ENCODE measurements at places on chromosomes 6 and 20.
A peak's percentile ranks its signal among the peaks of the same experiment; 100 is the strongest.

DNA sequence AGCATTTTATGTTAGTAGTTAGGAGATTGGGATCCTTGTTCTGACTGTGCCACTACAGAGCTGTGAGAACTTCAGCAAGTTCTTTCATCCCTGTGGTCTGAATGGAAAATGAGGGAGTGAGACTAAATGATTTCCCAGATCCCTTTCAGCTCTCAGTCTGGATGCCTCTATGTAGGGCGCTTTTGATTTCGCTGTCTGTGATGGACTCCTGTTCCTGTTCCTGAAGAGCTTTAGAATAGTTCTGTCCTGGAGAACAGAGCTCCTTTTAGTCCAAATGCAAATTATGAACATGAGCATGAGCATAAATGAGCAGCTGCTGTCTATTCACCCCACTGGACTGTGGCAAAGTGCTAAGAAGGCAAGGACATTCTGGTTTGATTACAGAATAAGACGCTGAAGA is 61.4 kb upstream of the NT5E start:
- no peaks in the 10 kb centered on the region for H3K36me3 ChIP-seq
- H3K27ac ChIP-seq, result no peak overlapping the region
- no peaks in the 10 kb centered on the region for H3K4me1 ChIP-seq
- DNase-seq, result no peak
- H3K27me3 ChIP-seq, result peaks cover 15% of the 10 kb centered on the region

DNA sequence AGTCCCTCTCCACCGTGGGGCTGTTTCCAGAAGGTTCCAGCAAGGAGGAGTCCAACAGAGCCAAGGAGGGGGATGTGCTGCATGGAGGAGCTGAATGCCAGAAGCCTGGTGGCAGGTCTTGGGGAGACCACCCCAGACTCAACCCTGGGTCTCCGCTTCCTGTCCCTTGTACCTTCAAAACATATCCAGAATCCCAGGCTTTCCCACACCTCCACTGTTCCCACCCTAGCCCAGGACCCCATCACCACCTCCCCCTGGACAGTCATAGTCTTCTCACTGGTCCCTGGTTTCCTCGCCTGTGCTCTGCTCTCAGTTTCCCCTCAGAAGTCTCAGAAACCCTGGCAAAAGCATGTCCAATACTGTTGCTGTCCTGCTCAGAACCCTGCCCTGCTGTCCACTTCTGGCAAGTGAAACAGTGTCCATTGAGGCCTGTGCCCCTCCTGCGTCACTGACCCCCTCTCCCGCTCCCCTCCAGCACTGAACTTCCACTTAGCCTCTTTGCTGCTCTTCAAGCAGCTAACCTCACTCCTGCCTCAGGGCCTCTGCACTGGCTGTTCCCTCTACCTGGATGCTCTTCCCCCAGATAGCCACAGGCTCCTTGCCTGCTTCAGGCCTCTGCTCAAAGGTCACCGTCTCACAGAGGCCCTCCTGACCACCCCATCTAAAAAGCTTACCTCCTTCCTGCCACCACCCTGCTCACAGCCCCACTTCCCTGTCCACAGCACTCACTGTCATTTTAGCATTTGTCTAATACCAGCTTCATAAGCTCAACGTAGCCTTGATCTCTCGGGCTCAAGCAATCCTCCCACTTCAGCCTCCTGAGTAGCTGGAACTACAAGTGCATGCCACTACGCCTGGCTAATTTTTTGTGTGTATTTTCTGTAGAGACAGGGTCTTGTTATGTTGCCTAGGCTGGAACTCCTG is 169.2 kb downstream of the GRM4 start:
- H3K27ac ChIP-seq, result peak overlapping the region; percentile 2
- H3K4me3 ChIP-seq, result peak overlapping the region; percentile 47
- peaks cover 24% of the 10 kb centered on the region for H3K4me1 ChIP-seq
- peaks cover 61% of the 10 kb centered on the region for H3K27me3 ChIP-seq
- DNase-seq, result no peak
- H3K36me3 ChIP-seq, result no peaks in the 10 kb centered on the region

DNA sequence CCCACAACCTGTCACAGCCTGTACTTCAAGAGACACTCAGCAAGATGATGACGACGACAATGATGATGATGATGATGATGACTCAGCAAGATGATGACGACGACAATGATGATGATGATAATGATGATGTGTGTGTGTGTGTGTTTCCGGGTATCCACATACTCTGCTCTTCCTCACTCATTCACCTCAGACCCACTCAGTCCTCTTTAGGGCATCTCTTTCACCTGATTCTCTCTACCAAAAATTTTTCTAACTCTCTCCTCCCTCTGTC is 1.2 kb upstream of the EIF6 start:
- DNase-seq, result no peak
- H3K36me3 ChIP-seq, result peaks cover 13% of the 10 kb centered on the region
- peaks cover 28% of the 10 kb centered on the region for H3K4me1 ChIP-seq
- H3K27me3 ChIP-seq, result peaks cover 4% of the 10 kb centered on the region
- H3K27ac ChIP-seq, result peak overlapping the region; percentile 79
- H3K4me3 ChIP-seq, result peak overlapping the region; percentile 89

DNA sequence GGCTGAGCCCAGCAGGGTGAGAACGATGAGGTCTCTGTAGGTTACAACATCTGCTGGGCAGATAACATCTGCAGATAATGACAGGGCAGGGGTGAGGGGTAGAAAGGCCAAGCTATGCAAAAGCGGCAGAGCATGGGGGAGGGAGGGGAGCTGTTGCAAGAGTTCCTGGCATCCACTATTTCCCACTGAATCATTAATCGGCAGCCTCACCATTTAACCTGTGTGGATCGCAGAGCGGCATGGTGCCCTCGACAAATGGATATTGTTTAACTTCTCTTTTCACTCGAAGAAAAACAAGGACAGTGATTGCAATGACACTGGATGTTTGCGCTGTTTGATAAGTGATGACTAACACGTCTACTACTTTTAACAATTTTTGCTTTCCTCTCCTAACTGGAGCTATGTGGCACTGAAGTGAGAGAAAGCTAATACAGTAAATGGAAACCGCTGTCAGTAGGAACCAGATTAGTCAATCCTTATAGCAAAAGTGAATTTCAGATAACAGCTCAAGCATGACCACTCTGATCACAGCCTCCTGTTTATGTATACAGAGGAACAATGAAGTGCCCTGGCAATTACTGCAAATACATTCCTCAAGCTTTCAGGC is 381.5 kb downstream of the TFAP2A start:
- no peaks in the 10 kb centered on the region for H3K36me3 ChIP-seq
- DNase-seq, result no peak
- H3K27ac ChIP-seq, result no peak overlapping the region
- no peak overlapping the region for H3K4me3 ChIP-seq
- H3K4me1 ChIP-seq, result peaks cover 12% of the 10 kb centered on the region

GRCh38 chr20:48035961-48036731 is 250.9 kb upstream of the SULF2 start:
- H3K27me3 ChIP-seq, result peaks cover 4% of the 10 kb centered on the region
- no peak for DNase-seq
- no peak overlapping the region for H3K4me3 ChIP-seq
- no peaks in the 10 kb centered on the region for H3K36me3 ChIP-seq
- peaks cover 26% of the 10 kb centered on the region for H3K4me1 ChIP-seq
- no peak overlapping the region for H3K27ac ChIP-seq

- H3K36me3 ChIP-seq, result no peaks in the 10 kb centered on the region
- no peak for DNase-seq
These were observed 253.8 kb upstream of the CDYL start for GRCh38 chr6:4522453-4522852.

- peaks cover 21% of the 10 kb centered on the region for H3K27me3 ChIP-seq
- no peak overlapping the region for H3K27ac ChIP-seq
- H3K36me3 ChIP-seq, result peaks cover 8% of the 10 kb centered on the region
- H3K4me3 ChIP-seq, result no peak overlapping the region
- no peak for DNase-seq
- no peaks in the 10 kb centered on the region for H3K4me1 ChIP-seq
These were observed 9.4 kb upstream of the ARFGEF2 start for GRCh38 chr20:48912065-48912464.

DNA sequence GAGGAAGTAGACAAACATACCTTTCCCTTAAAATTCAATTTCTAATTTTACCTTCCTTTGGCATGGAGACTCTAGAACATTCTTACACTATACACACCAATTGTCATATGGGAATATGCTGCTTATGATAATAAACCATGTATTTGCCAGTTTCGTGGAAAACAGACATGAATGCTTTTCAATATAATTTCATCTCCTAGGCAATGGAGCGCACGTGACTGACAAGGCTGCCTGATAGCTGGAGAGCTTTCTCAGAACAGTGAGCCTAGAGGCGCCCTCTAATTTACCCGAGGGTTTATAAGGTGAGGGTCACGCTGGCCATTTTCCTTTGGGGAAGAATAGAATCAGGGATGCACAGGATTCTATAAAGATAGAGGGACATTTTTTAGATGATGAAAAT is 56.5 kb downstream of the PRR18 start:
- H3K4me1 ChIP-seq, result peaks cover 6% of the 10 kb centered on the region
- H3K36me3 ChIP-seq, result no peaks in the 10 kb centered on the region
- H3K4me3 ChIP-seq, result peak overlapping the region; percentile 59
- DNase-seq, result no peak
- peaks cover 41% of the 10 kb centered on the region for H3K27me3 ChIP-seq

DNA sequence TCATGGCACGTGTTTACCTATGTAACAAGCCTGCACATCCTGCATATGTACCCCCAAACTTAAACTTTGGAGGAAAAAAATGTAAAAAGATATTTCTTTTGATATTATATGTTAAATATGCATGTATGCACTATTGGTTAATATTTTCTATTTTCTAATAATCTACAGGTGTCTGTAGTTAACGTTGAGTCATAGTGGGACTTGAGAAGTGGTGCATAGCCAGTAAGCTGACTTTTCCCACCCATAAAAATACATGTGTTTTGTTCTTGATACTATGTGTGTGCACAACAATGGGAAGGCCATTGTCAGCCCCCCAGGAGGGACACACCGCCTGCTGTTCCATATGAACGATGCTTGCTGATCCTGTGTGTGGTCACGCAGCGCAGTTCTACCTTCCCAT is 49.1 kb downstream of the FAM120B start:
- H3K4me1 ChIP-seq, result no peaks in the 10 kb centered on the region
- H3K27ac ChIP-seq, result no peak overlapping the region
- H3K27me3 ChIP-seq, result peaks cover 4% of the 10 kb centered on the region
- DNase-seq, result no peak
- no peak overlapping the region for H3K4me3 ChIP-seq

GRCh38 chr6:47654255-47654654 is 44.1 kb upstream of the ADGRF4 start:
- no peak overlapping the region for H3K4me3 ChIP-seq
- DNase-seq, result no peak
- no peak overlapping the region for H3K27ac ChIP-seq
- H3K27me3 ChIP-seq, result no peaks in the 10 kb centered on the region
- no peaks in the 10 kb centered on the region for H3K36me3 ChIP-seq
- peaks cover 6% of the 10 kb centered on the region for H3K4me1 ChIP-seq

- H3K4me1 ChIP-seq, result no peaks in the 10 kb centered on the region
- H3K27me3 ChIP-seq, result no peaks in the 10 kb centered on the region
- no peak overlapping the region for H3K4me3 ChIP-seq
- no peaks in the 10 kb centered on the region for H3K36me3 ChIP-seq
- no peak overlapping the region for H3K27ac ChIP-seq
- no peak for DNase-seq
These were observed 101.2 kb downstream of the EPHA7 start for GRCh38 chr6:93318121-93318520.

DNA sequence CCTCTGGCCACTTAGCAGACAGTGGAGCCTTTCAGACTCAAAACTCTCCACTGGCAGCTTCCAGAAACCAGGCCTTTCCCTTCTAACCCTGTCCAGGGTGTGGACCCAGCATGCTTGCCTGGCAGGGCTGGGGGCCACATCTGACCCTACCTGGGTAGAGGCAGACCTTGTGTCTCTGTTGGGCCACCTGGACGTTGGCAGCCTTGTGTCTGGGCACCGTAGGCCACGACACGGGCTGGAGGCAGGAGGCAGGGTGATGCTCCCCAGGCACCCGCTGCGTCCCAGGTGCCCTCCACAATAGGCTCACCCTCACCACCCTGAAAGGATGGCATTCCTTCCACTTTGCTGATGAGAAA is 67.6 kb downstream of the NOL4L start:
- peaks cover 42% of the 10 kb centered on the region for H3K36me3 ChIP-seq
- peaks cover 78% of the 10 kb centered on the region for H3K4me1 ChIP-seq
- peaks cover 7% of the 10 kb centered on the region for H3K27me3 ChIP-seq
- H3K4me3 ChIP-seq, result no peak overlapping the region
- DNase-seq, result no peak
- no peak overlapping the region for H3K27ac ChIP-seq

DNA sequence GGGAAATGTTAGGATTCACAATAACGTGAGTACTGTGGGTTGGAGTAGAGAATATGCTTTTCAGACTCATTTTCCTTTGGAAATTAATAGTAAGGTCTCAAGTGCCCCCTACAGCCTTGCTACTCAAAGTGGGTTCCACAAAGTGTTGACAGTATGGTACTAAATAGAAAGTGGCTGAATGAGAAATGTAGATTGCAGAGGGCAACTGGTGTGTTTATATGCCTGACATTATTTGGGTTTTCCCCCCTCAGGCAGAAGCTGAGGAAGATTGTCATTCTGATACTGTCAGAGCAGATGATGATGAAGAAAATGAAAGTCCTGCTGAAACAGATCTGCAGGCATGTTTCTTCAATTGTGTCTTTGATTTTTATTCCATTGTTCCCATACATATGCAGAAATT is 5.6 kb downstream of the FBXO9 start:
- H3K27me3 ChIP-seq, result no peaks in the 10 kb centered on the region
- H3K4me3 ChIP-seq, result no peak overlapping the region
- H3K4me1 ChIP-seq, result peaks cover 19% of the 10 kb centered on the region
- H3K36me3 ChIP-seq, result peaks cover 37% of the 10 kb centered on the region
- H3K27ac ChIP-seq, result peak overlapping the region; percentile 55

DNA sequence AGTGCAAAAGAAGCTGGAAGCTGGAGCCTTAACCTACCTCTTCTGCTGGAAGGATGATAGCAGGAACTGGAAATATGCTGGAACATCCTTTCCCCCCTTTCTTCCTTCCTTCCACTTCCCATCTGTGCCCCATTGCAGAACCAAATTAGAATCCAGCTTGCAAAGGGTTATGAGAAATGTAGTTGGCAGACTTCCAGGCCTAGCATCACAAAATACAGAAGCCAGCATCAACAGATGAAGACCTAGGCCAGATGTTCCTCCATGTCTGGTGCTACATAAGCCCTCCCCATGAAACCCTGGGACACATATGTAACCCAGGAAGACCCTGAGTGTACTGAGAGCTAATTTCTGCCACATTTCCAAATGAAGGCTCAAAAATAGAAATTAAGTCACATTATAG is 40.0 kb upstream of the TFAP2B start:
- no peaks in the 10 kb centered on the region for H3K4me1 ChIP-seq
- no peak for DNase-seq
- H3K4me3 ChIP-seq, result no peak overlapping the region
- H3K27ac ChIP-seq, result no peak overlapping the region
- no peaks in the 10 kb centered on the region for H3K36me3 ChIP-seq
- peaks cover 6% of the 10 kb centered on the region for H3K27me3 ChIP-seq

GRCh38 chr6:167393731-167394130 is 68.8 kb downstream of the TTLL2 start:
- DNase-seq, result no peak
- H3K27me3 ChIP-seq, result peaks cover 16% of the 10 kb centered on the region
- H3K4me3 ChIP-seq, result no peak overlapping the region
- peak overlapping the region; percentile 84 for H3K27ac ChIP-seq
- H3K4me1 ChIP-seq, result peaks cover 22% of the 10 kb centered on the region

GRCh38 chr20:10634683-10635411 is 39.0 kb downstream of the JAG1 start:
- no peak for DNase-seq
- H3K27ac ChIP-seq, result no peak overlapping the region
- no peaks in the 10 kb centered on the region for H3K27me3 ChIP-seq
- H3K4me3 ChIP-seq, result no peak overlapping the region
- peaks cover 27% of the 10 kb centered on the region for H3K36me3 ChIP-seq

Data from nephron progenitor cell (in vitro differentiated cells).